NCI-H446 treated with DMSO at 0.1 percent for 48 hours (cell line): ENCODE measurements at places on chromosomes 2 and 18.

- DNase-seq = no peak
Measured at GRCh38 chr2:100235098-100235497, 87.2 kb downstream of the LONRF2 start.

- DNase-seq = peak; percentile 94
Measured at GRCh38 chr2:37653805-37654378, 17.6 kb downstream of the CDC42EP3 start.

- no peak for DNase-seq
Measured at GRCh38 chr18:23301972-23302371, 151.1 kb upstream of the RIOK3 start.

GRCh38 chr2:187422282-187422681 is 25.8 kb downstream of the CALCRL start:
- DNase-seq = peak; percentile 15

- no peak for DNase-seq
Measured at GRCh38 chr2:85524336-85524908, 14.5 kb upstream of the MAT2A start.

DNA sequence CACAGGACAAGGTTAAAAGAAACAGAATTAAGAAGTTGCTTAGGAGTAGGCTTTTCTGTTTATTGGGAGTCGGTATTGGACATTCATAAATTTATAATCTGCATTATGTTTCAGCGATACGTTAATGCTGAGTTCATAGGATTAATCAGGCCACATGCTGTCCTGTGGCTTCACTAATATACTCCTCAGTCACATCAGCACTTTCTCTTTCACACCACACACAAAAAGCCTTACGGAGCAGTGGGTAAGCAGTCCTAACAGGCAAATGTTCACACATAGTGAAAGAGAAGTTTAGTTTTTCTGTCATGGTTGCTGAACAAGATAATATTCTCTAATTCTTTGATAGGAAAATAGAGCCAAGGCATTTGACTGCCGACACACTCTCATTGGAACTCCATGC is 411.7 kb upstream of the RAB12 start:
- no peak for DNase-seq

DNA sequence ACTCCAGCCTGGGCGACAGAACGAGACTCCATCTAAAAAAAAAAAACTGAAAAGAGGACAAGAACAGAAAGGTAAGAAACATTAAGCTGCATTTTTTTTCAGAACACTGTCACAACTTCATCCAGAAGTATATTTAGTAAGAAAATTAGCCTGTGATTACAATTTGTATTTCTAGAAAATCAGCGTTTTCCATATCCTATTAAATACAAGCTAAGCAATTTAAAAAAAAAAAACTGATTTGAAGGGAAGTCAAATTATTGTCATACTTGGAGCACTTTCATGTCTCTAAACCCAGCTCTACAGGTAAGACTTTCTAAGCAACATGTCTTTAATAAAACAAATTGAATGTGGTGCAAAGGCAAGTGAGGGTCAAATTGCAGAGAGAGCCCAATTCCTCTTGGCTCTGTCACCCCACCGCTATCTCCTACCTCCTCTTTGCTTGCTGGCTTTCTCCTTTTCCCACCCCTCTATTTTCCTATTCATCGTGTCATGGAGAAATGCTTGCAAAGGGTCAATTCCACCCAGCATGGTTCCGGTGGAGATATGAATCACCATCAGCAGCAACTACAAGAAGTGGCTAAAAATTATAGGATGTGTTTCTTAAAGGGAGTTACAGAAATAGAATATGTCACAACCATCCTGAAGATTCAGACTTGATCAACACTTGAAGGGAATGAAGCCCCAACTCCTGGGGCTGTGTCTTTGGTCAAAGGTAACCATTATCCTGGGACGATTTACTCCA is 68.4 kb upstream of the BCL11A start:
- no peak for DNase-seq

- no peak for DNase-seq
Measured at GRCh38 chr2:52852006-52852405, 915.6 kb upstream of the CHAC2 start.
